SK-N-MC (cell line): ENCODE measurements at places on chromosomes 16 and 17.

DNA sequence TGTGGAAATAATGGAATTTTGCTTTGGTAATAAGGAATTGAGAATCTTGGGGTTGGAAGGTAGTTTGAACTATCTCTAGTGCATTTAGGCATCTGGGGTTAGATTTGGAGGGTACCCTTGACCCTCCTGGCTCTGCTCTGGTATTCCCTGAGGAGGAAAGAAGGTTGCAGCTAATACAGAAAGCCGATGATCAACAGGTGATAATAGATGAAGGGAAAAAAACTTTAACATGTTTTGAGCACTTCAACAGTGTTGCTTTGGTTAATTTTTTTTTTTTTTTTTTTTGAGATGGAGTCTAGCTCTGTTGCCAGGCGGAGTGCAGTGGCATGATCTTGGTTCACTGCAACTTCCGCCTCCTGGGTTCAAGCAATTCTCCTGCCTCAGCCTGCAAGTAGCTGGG is 4.8 kb downstream of the KAT7 start:
- DNase-seq = no peak

DNA sequence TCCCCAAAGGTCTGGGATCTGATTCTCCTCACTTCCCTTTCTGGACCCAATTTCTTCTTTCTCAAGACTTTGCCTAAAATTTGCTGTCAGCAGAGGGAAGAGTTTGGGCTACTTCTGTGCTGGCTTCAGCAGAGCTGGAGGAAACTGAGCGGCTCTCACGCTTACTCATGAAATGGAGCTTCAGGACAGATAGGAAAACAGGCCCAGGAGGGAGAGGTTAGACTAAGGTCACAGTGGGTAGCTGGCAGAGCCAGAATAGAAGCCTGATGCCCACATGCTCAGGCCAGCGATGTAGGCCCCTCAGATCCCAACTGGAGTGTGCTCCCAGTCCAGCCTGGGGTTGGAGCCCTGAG is 593 bp downstream of the SLC38A7 start:
- no peak for DNase-seq

DNA sequence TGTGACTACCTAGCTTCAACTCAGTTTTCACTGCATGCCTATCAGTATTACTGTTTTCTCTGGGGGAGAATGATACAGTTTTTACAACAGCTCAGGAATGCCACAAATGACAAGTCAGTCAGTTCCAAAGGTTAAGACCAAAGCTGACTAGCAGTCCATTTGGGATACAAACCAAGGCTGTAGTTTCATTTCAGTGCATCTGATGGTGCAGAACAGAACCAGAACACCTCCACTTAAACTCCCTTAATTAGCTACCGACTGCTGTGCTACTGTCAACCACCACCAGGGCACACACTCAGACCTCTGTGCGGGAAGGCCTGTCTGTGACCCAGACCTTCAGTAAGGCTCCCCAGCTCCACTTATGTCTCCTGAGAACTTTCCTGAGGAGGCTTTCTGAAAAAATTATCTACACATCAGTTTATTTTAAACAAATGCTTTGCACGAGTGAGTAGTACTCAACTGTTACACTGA is 20.4 kb downstream of the NFE2L1 start:
- no peak for DNase-seq

- no peak for DNase-seq
Measured at GRCh38 chr17:40952661-40953060, 14.1 kb downstream of the KRT39 start.

DNA sequence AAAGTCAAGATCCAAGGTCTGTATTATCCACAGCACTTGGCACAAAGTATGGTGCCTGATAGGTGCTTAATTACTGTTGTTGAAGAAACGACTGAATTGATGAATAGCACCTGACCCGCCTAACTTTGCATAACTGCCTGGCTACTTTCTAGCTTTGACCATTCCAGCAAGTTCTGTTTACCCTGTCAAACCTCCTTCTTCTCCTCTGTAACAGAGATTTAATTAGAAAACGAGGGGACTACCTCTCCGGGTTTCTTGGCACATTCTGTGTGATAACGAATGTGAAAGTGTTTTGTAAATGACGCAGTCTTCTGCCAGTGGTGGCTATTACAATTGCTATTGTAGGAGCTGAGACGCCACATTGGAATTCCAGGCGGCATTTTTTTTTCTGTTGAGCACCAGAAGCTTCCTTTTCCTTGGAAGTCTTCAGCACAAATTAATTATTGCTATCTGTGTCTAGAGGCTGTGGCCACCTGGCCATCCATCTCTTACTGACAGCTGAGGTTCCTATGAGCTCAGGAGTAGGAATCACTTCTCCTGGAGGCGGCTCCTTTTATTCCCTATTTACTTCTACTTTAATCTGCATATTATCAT is 522.9 kb downstream of the HS3ST4 start:
- no peak for DNase-seq

- DNase-seq = no peak
Measured at GRCh38 chr17:36532435-36532975, 2.2 kb downstream of the MYO19 start.

DNA sequence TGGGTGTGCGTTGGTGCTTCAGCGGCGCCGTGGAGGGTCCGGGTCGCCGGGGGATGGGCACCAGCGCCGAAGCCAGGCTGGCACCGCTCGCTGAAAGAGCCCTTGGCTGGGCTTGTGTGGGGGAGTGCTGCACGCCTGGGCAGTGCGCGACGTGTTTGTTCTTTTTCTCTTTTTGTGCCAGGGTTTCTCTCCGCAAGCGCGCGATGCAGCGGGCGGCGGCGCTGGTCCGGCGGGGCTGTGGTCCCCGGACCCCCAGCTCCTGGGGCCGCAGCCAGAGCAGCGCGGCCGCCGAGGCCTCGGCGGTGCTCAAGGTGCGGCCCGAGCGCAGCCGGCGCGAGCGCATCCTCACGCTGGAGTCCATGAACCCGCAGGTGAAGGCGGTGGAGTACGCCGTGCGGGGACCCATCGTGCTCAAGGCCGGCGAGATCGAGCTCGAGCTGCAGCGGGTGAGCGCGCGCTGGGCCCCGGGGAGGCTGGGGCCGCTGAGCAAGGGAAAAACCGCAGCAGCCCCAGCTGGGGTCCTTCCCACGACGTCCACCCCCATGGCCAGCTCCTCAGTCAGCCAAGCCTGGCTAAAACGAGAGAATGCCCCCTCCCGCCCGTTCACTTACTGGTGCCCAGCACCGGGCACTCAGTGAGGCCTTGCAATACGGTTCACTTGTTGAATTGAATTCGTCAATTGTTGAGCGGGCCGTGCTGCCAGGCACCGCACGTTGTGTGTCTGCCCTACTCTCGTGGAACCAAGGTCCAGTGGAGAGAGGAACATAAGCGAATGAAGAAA is 541 bp downstream of the GPT2 start:
- DNase-seq = no peak

DNA sequence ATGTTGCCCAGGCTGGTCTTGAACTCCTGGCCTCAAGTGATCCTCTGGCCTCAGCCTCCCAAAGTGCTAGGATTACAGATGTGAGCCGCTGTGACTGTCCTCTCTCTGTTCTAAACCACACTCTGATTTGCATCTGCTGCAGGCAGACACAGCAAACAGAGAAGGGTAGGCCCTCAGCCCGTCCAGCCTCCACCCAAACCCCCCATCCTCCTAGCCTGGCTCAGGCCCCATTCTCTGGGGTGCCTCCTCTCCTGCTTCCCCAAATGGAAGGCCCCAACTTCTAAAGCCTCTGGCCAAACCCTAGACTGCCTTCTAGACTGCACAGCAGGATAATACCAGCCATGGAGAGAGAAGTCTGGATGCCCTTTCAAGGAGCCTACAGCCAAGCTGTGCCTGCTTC is 4.1 kb upstream of the GFAP start:
- no peak for DNase-seq

DNA sequence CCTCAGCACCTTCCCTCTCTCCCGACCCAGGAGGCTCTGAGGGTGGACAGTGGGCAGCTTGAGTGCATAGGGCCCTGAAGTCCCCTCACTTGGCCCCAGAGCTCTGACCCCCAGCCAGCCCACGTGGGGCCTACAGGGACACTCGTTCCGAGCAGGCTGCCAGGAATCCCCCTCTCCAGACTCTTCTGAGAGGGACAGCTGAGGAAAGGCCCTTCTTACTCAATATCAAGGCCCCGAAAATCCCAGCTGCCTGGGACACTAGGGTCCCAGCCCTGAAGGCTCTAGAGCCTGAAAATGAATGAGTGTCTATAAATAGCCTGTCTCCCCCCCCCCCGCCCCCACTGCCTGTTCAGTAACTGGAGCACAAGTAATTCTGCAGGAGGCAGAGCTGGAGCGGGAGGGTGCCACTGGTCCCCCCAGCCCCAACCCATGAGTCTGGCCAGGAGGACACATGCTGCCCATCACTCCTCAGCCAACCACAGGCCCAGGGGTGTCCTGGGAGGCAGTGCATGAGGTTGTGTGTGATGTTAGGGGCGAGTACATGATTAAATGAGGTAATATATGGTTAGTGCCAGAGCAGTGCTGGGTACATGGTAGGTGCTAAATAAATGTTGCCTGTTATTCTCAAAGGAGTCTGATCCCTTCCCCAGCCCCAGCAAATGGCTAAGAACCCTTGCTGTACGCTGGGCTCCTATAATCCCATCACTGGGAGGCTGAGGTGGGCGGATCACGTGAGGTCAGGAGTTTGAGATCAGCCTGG is 11.6 kb downstream of the ADAM11 start:
- no peak for DNase-seq

DNA sequence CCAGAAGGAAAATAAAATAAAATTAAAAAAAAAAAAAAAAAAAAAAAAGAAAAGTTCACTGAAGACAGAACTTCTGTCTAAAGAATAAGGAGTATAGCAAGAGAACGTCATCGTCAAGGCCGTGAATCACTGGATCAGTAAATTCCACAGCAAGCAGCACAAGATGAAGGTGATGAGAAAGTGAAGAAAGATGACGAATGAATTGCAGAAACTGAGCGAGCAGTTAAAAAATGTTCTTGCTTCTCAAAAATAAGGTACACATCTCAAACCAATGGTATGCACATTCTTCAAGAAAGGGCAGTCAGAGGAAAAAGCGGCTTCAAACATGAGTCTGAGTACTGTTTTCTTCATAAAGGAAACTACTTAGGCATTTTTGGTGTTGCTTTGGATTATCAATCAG is 104.7 kb downstream of the SMG6 start:
- no peak for DNase-seq

DNA sequence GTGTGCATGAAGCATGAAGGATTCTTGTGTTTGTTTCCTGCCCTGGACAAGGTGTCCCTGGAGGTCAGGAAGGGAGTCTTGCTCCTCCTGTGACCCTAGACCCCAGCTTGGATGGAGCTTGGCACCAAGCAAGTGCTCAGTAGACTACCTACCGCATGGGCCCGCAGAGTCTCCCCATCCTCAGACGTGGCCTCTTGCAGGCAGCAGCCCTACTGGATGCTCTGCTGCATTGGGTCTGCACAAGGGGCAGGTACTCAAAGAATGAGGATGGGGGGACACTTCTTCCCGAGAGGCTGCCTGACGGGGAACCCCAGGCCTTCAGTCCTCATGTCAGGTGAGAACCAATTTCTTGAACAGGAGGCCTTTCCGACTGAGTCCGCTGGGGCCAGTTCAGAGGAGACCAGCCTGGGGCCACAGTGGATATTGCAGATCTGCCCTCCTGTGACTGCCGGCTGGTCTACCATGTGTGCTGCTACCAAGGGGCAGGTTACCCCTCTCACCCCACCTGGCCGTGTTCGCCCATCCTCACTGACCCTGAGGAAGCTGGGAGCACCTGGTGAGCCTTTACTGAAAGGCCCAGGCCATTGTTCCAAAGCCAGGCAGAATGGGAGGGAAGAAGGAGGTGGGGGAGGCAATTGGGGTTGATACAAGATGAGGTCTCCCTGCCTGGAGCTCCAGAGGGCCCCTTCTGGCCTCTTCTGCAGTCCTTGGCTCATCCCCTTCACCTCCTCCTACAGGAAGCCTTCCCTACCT is 206.3 kb downstream of the RAB11FIP4 start:
- no peak for DNase-seq

- no peak for DNase-seq
Measured at GRCh38 chr17:44604116-44604761, 47.0 kb downstream of the FZD2 start.

DNA sequence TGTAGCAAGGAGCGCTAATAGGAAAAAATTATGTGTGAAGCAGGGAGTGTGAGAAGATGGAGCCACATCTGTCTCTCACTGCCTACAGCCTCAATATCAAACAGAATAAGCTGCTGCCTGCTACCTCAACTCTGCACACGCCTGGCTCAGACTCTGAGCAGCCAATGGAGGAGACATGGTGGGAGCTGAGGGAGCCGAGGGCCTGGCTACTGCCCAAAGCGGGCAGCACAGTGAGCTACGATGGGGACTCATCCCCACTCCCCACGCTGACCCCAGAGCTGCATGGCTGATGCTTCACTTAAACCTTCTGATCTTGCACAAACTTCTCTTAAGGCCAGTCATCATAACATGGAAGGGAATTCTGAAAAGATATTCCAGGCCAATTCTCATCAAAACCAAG is 11.1 kb upstream of the FLYWCH2 start:
- DNase-seq = no peak

GRCh38 chr16:74561626-74562025 is 45.3 kb downstream of the GLG1 start:
- DNase-seq = no peak

GRCh38 chr16:55421226-55421625 is 57.8 kb upstream of the MMP2 start:
- DNase-seq = no peak

DNA sequence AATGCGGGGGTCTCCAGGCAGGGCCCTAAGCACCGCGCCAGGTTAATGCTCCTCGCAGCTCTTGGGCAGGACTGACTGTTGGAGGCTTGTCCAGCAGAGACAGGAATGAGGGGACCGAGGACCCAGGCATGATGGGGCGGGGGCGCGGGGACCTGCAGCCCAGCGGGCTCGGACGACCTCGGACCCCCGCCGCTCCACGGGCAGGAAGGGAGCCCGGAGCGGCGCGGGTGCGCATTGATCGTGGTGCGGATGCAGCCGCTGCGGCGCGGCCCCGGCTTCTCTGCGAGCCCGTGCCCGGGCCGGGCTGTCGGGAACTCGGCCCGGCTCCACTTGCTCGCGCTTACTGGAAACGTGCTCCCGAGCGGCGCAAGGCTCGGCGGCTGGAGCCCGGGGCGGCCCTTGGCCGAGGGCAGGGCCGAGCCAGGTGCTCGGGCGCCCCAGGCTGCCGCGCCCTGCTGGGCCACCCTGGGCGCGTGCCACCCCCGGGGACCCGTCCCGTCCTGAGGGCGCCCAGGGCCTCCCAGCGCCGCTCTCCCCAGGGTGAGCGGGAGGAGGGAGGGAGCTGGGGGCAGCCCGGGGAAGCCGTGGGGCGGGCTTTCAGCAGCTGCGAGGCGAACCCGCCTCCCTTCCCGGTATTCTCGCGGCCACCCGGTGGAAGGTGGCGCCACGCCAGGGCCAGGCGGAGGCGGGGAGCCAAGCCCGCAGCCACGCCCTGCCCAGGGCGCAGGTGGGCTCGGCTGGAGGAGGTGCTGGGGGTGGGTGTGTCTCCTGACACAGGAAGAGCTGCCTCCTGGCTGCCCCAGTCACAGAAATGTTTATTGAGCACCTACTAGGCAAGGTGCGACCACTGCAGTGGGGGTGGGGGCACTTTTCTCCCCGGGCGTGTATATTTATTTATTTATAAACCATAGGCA is 45.9 kb downstream of the SOCS3 start:
- DNase-seq = no peak

- DNase-seq = no peak
Measured at GRCh38 chr16:16001596-16002255, 52.3 kb downstream of the ABCC1 start.
